ENCODE measurements at places on chromosomes 1 and 21. TPM values are rescaled to one million over a fixed set of nuclear protein-coding genes. Genes with fewer than 3 reads are reported as not detected.

GRCh38 chr21:20645344-20645743, 352.9 kb upstream of the NCAM2 start:
- no peak for DNase-seq

The PDZK1IP1 gene
- total RNA-seq = 0.76 TPM

DNA sequence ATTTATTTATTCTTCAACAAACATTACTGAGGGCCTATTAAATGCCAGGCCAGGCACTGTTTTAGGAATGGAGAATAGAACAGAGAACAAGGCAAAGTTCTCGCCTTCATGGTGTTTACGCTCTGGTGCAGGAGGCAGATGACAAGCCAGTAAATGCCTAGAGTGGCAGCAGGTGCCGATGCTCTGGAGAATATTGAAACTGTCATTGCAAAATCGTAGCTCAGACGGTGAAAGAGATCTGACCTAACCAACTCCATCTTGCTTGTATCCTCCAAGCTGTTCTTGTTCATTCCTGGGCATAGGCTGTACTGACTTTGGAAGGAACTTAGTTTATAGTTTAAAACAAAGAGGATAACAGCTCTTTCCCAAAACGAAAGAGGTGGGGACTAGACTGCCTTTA, 13.5 kb upstream of the ENO1 start:
- DNase-seq = no peak

GRCh38 chr1:57858740-57859139, 434.9 kb upstream of the DAB1 start:
- DNase-seq = no peak

The KPRP gene
- not detected for total RNA-seq

DNA sequence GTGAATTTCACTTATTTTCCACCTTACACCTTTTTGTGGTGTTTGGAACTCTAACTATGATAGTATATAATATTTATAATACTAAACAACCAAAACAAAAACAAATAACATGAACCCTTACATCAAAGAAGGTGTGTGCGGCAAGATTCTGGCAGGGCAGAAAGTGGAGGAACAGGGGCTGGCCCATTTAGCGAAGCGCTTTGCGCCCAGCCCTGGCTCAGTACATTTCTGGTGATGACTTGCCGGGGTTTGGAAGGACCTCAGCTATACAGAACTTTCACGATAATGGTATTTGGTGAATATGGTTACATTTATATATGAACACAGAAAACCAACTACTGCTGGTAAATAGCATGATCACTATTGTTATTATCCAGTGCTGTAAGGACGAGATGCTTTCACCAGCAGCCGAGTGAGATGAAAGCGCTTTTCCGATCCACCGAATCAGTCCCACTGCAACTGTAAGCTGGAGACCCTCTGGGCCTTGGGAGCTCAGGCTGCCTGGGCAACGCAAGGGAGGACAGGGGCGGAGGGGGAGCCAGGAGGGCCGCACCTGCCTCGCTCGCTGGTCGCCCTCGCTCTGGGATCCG, 63.9 kb downstream of the CD247 start:
- no peak for DNase-seq

DNA sequence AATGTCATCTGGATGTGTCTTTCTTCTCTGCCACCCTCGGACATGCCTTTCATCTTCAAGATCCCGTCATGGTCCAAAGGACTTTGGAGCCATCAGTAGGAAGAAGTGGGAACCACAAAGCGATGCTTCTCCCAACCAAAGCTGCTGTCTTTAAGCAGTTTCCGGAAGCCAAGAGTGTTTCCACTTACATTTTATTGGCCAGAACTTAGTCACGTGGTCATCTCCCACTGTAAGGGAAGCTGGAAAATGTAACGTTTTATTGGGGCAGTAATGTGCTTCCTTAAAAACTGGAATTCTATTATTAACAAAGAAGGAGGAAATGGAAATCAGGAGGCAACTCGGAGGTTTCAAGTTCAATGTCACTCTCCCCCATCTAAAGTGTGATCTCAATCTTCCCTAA, 170.8 kb downstream of the ATG4C start:
- DNase-seq = no peak

The FHAD1 gene
- total RNA-seq = not detected

DNA sequence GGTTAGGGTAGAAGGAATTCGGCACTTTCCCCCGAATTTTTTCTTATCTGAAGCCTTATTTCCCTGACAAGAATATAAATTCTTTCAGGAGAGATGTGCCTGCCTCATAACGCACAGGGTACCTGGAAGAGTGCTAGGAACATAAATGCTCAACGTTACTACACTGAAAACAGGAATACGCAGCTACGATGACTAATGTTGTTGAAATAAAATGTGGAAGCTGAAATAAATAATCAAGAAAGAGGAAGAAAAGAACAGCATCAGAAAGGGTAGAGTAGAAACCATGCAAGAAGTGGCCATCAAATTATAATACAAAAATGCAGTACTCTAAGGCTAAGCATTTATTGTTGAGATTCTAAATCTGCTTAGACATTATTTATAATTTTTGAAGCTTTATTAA, 33.9 kb downstream of the SLC66A1 start:
- no peak for DNase-seq

- no peak for DNase-seq
These were observed 818.0 kb downstream of the LTN1 start for GRCh38 chr21:28174701-28175100.

DNA sequence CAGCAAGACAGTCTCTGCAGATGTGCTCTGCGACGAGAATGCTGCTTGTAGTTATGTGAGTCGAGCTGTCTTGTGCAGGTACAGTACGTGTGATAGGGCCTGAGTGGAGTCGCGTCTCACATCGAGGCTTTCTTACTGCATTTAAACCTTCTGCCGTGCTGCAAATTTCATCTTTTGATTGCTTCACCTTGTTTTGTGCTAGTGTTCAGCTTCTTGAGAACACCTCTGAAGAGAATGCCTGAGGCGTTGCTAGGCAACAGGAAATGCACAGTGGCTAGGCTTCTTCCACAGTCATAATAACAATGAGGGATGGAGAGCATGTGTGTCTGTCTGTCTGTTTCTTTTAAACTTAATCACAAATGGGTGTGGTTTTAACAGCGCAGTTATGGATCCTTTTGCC, 52.9 kb downstream of the MRPS6 start:
- no peak for DNase-seq

All from posterior vena cava (tissue), 2 donors.